ENCODE measurements at places on chromosomes 11 and 22.

DNA sequence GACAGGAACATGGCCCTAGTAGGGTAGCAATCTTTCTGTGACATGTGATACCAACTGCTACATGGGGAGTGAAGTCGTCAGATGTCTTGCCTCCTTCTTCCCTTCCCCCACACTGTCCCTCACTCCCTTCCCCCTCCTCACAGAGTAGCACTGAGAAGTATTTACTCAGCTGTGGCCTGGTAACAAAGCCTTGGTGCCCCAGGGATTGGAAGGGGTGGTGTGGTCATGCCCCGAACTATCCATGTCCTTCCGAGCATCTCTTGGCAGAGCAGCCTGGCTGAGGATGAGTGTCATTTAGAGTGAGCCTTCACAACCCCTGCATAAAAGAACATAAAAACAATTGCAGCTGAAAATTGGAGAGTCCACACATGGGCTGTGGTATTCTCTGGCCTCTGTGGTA, 46.1 kb downstream of the ARFGAP2 start:
- no peak for DNase-seq

DNA sequence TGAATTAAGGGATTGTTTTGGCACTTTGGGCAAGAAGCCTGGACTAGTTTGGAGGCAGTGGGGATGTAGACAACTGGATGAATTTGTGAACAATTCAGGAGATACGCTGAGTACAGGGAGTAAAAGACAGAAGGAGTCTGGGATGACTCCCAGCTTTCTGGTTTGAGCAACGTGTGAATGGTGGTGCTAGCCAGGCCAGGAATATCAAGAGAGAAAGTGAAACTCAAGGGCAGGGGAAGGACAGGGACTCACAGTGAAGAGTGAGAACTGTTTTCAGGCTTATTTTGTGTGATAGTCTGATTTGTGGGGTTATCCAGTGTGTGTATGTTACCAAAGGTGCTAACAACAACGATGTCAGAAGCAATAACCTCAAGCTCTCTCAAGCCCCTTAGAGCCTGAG, 15.9 kb downstream of the CHRM1 start:
- no peak for DNase-seq

DNA sequence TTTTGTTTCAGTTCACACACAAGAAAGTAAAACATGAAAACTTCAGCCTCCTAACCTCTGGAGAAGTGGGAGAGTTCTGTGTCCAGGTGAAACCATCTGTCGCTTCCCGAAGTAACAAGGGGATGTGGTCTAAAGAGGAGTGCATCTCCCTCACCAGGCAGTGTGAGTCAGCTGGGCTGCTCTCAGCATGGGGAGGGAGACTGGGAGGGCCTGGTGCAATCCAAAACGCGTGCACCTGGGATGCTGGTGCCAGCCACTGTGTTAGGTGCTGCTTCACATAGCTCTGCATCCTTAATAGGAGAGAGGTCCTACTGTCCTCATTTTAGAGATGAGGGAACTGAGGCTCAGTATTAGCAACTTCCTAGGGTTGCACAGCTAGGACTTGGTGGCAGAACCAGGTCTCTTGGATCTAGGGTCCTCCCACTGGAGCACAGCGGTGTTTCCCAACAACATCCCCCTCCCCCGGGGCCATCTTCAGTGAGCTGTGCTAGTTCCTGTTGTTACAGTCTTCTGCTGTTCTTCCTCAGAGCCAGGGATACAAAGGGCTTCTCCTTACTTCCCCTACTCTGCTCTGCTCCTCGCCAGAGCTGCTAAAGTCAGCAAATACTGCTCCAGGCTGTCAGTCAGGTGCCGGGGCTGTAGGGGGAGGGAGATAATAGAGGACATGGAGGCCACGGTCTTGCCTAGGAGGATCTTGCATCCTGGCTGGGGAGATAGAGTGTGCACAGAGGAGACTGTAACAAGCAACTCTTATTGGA, 8.0 kb downstream of the IL10RA start:
- no peak for DNase-seq

GRCh38 chr11:85758480-85759039, 52.4 kb downstream of the SYTL2 start:
- DNase-seq: no peak

DNA sequence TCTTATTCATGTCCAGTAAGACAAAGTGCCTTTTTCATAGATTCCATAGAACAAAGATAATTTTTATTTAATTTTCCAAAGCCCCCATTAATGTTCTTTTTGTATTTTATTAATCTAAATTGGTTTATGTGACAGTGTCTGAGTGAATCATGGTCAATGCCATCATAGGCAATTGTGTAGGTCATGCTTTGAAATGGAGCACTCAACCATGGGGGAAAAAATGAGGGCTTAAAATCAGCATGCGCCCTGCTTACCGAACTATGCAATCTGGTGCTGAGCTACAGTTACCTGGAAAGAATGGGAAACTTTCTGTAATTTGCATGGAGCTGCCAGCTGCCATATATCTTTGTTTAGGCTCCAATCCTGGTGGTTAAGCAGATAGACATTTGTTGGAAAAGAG, 28.4 kb upstream of the RAB38 start:
- DNase-seq: no peak

DNA sequence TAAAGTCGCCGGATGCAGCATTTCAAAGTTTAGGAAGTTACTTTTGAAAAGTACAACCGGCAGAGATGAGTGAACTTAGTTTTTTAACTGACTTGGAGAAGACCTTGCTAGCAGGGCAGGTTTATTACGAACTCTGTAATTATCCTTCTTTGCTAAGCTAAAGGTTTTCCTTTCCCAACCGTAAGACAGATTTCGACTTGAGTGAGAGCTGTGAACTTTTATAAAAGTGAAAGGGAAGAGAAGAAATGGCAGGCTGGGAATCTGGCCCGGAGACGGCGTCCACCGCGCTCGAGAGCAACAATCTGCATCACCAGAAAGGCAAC, 659 bp upstream of the TEAD1 start:
- DNase-seq: no peak

- no peak for DNase-seq
These were observed 13.2 kb upstream of the CSF2RB start for GRCh38 chr22:36900225-36900624.

DNA sequence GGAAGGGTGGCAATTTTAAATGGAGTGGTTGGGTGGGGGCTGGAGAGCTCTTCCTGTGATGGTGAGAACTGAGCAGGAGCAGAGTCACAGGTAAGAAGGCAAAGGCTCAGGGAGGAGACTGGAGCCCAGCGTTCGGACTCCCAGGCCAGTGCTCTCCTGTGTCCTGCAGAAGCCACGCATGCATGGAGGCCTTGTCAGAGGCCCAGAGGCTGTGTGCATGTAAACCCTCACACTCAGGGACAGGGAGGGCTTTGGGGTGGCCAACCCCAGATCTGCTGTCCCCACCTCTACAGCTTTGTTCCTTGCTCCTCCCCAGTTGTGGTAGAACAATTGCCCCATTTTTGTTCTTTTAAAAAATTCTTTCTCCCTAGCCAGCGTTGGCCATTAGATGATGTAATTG, 130.4 kb upstream of the PARVA start:
- no peak for DNase-seq

DNA sequence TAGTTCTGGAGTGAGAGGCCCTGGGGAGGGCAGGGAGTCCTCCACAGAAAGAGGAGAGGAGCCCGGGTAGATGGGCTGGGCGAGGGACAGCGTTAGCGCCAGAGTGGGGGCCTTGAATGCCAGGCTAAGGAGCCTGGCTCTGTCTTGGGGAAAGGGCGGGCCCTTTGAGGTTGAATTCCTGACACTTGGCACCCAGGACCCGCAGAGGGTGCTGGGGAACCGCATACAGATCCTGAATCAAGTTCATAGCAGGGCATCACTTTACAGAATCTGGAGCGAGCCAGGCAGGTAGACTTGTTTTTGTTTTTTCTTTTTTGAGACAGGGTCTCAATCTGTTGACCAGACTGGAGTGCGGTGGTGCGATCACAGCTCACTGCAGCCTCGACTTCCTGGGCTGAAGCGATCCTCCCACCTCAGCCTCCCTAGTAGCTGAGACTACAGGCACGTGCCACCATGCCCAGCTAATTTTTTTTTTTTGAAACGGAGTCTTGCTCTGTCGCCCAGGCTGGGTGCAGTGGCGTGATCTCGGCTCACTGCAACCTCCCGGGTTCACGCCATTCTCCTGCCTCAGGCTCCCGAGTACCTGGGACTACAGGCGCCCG, 6.1 kb downstream of the CARNS1 start:
- no peak for DNase-seq

DNA sequence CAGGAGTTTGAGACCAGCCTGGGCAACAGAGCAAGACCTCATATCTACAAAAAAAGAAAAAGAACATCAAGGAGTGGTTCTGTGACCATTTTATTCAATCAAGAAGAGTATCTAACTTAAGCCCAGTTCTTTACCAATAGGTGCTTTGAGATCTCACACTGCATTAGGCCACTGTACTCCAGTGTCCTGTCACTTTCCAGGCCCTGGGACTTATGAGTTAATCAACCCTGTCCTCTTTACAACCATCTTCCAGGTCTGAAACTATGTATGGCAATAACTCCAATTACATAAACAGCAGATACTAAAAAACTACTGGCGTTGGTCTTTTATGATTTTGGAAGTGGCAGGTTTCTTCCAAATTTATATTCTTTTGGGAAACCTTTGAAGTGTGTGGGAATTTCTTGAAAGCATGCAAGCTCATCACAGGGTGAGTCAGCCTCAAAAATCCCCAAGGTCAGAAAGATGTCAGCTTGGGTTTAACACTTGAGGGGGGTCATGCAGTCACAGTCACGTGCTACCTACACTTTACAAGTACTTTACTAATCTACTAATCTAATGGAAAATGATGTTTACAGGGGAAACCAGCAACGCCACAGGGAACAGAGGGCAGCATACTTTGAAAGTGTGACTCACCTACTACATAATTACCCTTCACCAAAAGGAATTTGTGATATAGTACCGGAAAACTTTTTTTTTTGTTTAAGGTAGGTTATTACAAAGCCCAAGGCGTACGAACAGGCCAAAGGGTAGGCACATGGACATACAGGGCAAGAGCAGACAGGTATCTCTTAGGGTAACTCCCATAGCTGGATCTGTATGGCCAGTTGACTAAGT, 15.6 kb downstream of the PISD start:
- DNase-seq: no peak

DNA sequence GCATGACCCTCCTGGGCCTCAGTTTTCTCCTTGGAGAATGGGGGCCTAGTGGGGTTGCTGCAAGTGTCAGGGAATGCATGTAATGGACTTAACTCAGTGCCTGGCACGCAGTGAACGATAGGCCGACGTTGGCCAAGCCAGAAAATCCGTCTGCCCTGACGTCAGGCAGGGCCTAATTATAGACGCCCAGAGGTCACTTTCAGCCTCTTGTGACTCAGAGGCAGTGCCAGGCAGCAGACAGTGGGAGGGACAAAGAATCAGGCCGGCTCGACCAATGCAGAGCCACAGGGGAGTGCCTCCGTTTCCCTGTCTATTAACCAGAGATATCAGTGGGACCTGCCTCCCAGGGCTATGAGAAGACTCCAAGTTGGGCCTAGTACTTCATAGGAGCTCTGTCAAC, 115.0 kb downstream of the MN1 start:
- DNase-seq: no peak

DNA sequence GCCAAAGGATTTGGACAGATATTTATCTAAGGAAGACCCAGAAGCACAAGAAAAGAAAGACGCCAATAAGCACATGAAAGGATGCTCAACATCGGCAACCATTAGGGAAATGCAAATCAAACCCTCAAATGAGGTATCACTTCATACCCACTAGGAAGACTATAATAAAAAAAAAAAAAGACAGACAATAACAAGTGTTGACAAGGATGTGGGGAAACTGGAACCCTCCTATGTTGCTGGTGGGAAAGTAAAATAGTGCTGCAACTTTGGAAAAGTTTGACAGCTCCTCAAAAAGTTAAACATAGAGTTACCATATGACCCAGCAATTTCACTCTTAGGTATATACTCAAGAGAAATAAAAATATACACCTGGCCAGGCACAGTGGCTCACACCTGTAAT, 47.0 kb downstream of the MICAL3 start:
- no peak for DNase-seq

DNA sequence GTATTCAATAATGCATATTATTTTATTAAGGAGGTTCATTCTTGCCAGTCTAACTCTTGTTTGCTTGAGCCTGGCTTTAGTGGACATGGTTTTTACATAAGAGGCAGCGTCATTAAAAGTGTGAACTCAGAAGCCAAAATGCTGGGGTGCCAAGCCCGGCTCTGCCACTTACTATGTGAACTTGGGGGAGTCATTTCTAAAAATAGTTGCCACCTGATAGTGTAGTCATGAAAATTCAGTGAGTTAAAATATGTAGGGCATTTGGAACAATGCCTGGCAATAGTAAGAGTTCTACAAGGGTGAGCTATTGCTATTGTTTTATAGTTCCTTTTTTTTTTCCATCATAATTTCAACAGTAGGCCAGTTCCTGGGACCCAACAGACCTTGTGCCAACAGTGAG, 49.9 kb downstream of the TENM4 start:
- DNase-seq: no peak

DNA sequence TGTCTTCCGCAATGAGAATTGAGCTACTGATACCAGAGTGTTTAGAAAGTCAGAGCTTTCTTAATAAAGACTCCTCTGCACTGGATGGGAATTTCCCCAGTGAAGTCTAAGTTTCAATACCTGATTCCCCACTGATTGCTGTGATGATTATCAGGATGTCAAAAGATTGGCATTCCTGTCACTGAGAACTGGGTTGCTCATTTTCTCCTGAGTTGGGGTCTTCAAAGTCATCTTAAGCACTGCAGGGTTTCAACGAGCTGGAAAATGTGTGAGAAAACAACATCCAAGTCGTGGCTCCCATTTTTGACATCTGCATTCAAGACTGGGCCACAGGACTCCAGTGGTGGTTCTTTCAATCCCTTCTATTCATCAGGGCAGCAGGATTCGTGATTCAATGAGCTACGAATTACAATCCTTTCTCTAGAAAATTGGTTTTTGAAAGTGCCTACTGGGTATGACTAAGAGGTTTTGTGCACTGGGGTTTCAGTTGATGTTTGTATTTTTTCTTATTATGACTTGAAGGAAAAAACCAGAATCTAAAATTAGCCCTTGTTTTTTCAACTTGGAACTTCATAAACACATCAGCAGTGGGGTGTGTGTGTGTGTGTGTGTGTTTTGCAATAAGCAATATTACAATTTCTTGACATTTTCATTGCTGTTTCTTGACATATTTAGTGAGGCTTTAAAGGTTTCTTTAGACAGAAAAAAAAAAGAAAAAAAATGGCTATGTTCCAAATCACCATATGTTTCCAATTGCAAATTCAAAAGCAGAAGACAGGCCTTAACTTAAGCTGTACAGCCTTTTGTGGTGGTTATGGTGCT, 233.0 kb downstream of the FAM76B start:
- DNase-seq: no peak

All from stimulated activated CD8-positive, alpha-beta memory T cell treated with anti-CD3 and anti-CD28 coated beads, Interleukin-4, amount 100 ng/mL, for 4 hours (primary cell).